ENCODE measurements at places on chromosomes 2 and 18. TPM values are rescaled to one million over a fixed set of nuclear protein-coding genes. Genes with fewer than 3 reads are reported as not detected.
A peak's percentile ranks its signal among the peaks of the same experiment; 100 is the strongest.

DNA sequence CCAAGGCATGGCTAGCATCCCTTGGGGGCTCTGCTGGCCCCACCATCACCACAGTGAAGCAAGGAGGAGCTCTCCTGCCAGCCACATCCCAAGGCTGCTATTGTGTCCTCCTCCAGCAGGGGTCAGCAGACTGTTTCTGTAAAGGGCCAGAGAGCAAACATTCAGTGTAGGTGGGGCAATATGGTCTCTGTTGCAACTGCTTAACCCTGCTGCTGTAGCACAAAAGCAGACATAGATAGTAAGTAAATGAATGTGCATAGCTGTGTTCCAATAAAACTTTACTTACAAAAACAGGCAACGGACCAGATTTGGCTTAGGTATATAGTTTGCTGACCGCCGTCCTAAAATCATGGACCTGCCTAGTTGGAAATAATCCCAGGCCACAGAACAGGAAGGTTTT, 36.4 kb upstream of the ZBTB7C start:
- H3K4me1 ChIP-seq, result no peaks in the 10 kb centered on the region
- no peaks in the 10 kb centered on the region for H3K27me3 ChIP-seq
- no peak overlapping the region for H3K4me3 ChIP-seq
- peak; percentile 75 for DNase-seq

YES1 gene
- 54.0 TPM for total RNA-seq

GRCh38 chr18:79416022-79416676, 20.4 kb downstream of the NFATC1 start:
- H3K27ac ChIP-seq, result no peak overlapping the region
- H3K4me3 ChIP-seq, result no peak overlapping the region
- no peaks in the 10 kb centered on the region for H3K27me3 ChIP-seq
- no peak for DNase-seq
- H3K36me3 ChIP-seq, result peaks cover 49% of the 10 kb centered on the region
- peaks cover 46% of the 10 kb centered on the region for H3K4me1 ChIP-seq

DNA sequence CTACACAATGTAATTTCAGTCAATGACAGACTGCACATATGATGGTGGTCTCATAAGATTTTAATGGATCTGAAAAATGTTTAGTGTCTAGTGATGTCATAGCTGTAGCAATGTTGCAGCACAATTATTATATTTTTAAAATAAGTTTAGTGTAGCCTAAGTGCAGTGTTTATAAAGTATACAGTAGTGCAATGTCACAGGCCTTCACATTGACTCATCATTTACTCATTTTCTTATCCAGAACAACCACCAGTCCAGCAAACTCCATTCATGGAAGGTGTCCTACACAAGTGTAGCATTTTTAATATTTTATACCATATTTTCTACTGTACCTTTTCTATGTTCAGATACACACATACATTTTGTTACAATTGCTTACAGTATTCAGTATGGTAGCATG, 663.1 kb downstream of the ERBB4 start:
- H3K4me1 ChIP-seq, result no peaks in the 10 kb centered on the region
- H3K27ac ChIP-seq, result no peak overlapping the region
- H3K27me3 ChIP-seq, result no peaks in the 10 kb centered on the region
- no peak overlapping the region for H3K4me3 ChIP-seq
- no peak for DNase-seq
- no peaks in the 10 kb centered on the region for H3K36me3 ChIP-seq

Data from tibial nerve (tissue), 4 donors.